ENCODE measurements at places on chromosomes 2 and 18. TPM values are rescaled to one million over a fixed set of nuclear protein-coding genes. Genes with fewer than 3 reads are reported as not detected.

The WNT10A gene
- total RNA-seq, result not detected

DNA sequence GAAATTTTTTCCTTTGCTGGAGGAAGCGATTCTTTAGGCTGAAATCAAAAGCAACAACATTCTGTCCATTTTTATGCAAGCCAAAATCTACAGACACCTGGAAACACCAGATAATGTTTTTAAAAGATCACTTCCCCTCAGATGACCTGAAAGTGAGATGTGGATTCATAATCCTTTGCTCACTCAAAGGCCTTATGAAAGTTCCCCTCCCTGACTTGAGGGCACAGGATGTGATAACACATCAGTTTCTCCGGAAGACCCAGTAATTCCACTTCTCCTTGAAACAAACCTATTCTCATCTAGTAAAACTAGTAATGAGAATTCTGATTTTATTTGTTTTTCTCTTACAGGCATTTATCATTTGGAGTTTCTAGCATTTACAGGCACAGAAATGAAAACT, 218.3 kb upstream of the RND3 start:
- no peak overlapping the region for H3K27ac ChIP-seq
- no peaks in the 10 kb centered on the region for H3K4me1 ChIP-seq

DNA sequence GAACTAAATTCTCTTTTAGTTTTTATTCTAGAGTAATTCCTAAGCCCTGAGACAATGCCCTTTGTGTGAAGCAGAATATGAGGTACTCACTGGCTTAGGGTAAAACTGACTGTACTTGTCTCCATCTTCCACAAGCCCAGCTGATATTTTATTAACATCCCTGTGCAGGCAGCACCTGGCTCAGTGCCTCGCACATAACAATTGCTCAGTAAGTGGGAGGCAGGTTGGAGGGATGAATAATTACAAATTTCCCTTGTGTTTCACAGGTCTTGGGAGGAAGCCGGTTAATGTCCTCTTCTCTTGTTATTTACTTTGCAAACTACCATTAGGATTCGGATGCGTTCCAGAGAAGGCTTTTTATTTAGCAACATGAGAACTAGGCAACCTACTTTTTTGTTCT, 249.8 kb upstream of the FSHR start:
- H3K27me3 ChIP-seq, result no peaks in the 10 kb centered on the region
- no peaks in the 10 kb centered on the region for H3K36me3 ChIP-seq
- no peak overlapping the region for H3K4me3 ChIP-seq
- H3K27ac ChIP-seq, result no peak overlapping the region

DNA sequence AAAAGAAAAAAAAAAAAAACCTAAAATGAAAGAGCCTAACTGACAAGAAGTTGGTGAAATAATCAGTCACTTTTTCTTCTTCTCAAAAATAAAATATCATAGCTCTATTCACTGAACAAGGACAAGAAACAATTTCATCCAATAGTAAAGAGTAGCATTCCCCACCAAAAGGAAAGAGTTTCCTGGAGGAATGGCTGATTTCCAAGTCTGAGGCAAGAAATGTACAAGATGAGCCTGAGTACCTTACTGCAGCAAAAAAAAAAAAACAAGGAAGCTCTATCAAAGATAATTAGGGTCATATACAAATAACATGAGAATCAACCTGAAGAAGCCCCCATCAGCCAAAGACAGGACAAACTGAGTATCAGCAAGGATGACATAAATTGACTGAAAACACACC, 11.5 kb downstream of the ROCK1 start:
- H3K27me3 ChIP-seq, result no peaks in the 10 kb centered on the region
- DNase-seq, result no peak
- H3K27ac ChIP-seq, result no peak overlapping the region
- H3K4me3 ChIP-seq, result no peak overlapping the region

DNA sequence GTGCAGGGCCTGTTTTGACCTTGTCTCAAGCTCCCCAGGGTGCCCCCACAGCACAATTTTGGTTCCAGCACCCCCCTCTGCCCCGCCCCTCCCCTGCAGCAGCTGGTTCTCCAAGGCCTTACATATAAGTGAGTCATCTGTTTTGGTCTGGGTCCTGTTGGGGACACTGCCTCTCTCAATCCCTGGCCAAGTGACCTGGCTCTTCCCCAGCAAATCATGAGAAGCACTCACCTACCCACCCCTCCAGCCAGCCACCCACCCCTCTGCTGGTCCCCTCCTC, 90.5 kb downstream of the INHBB start:
- H3K27me3 ChIP-seq, result no peaks in the 10 kb centered on the region
- no peaks in the 10 kb centered on the region for H3K4me1 ChIP-seq
- no peak overlapping the region for H3K4me3 ChIP-seq
- no peaks in the 10 kb centered on the region for H3K36me3 ChIP-seq

Measured in breast epithelium (tissue), 4 donors.